ENCODE measurements at places on chromosomes 13 and 19.

- no peak for DNase-seq
These were observed 1745.4 kb downstream of the SLITRK1 start for GRCh38 chr13:82136880-82137279.

DNA sequence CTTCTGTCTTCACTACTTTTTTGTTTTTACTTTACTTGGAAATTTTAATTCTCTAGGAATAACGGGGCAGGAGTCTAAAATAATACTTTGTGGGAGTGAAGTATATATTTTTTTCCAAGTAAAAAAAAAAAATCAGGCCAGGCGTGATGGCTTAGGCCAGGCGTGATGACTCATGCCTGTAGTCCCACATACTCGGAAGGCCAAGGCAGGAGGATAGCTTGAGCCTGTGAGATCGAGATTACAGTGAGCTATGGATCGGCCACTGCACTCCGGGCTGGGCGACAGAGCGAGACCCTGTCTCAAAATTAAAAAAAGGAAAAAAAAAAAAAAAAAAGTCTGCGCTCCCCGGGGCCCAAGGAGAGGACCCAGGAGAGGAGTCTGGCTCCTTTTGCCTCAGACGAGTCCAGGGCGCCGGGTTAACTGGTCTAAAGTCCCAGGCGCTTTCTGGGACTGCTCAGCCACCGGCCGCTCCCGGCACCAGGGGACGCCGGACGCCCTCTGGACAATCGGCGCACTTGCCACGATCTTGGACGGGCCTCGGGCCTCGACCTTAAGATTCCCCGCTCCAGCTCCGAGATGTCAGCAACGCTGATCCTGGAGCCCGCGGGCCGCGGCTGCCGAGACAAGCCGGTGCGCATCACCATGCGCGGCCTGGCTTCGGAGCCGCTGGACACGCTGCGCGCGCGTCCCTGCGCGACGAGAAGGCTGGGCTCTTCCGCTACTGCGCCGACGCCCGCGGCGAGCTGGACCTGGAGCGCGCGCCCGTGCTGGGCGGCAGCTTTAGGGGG, 2.7 kb upstream of the ZFP82 start:
- no peak for DNase-seq

DNA sequence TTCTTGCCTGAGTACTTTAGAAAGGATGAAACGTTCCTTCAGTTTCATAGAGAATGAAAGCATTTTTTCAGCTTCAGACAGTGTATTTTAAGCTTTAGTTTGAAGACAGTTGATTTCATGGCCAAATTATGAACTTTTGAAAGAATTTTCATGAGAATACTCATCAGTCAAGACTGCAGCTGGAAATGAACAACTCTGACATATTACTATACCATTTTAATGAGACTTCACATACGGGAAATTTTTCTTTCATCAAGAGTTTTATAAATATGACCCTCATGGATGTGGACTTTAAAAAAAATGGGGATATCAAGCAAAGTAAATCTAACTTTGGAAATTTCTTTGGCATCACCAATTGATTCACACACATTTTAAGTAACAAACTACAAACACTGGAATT, 6.4 kb downstream of the LATS2 start:
- no peak for DNase-seq

DNA sequence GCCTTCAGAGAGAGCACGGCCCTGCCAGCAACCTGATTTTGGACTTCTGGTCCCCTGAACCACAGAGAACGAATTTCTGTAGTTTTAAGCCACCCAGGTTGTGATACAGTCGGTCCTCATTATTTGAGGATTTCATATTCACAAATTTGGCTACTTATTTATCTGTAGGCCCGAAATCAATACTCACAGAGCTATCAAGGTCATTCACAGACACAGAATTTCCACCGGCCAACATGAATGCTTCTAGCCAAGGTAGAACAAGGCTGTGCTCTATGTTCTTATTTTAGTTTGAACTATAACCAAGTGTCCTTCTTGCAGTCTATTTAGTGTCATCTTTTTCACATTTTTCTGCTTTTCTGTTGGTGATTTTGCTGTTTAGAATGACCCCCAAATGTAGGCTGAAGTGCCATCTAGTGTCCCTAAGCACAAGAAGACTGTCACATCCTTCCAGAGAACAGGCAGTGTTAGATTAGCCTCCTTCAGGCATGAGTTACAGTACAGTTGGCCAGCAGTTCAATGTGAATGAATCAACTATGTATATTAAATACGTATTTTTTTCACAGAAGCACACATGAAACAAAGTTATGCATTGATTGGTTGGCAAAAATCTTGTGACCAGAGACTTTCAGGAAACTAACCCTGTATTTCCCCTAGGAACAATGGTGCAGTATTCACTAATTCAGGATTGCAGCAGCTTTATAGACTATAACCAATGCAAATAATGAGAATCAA, 63.5 kb downstream of the C13orf42 start:
- no peak for DNase-seq

- no peak for DNase-seq
These were observed 5.0 kb upstream of the PTGER1 start for GRCh38 chr19:14479975-14480699.

DNA sequence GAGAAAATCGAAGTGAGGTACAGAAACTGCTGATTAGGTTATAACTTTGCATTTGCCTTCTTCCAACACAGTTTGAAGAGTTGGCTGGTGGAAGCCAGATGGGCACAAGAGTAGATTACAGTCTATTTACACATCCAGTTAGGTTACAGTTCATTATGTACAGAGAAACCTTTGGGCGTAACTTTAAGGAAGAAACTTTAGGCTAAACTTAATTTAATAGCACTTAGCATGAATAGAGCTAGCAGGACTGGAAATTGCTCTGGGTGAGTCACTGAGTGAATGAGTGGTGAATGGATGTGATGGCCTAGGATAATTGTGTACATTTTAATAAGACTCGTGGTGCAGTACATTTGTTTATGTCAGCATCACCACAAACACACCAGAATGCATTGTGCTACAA, 62.9 kb upstream of the KLHL1 start:
- no peak for DNase-seq

DNA sequence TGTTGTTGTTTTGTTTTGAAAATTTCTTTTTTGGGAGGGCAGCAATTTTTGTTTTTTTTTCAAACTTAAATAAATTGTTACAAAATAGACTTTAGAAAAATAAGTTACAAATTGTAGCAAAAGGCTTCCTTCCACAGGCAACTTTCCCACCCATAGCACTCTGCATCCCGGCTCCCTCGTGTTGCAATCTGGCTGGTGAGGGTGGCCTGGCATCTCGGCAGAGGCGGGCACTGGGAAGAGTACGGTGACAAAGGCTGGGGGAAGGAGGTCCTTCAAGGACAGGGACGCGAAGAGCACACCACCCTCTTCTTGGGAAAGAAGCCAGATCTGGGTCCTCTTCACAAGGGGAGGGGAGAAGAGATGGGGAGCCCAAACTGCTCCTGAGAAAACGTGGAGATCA, 379.7 kb downstream of the OLFM4 start:
- no peak for DNase-seq

GRCh38 chr13:29324601-29325000, 270.9 kb downstream of the SLC7A1 start:
- DNase-seq = no peak

DNA sequence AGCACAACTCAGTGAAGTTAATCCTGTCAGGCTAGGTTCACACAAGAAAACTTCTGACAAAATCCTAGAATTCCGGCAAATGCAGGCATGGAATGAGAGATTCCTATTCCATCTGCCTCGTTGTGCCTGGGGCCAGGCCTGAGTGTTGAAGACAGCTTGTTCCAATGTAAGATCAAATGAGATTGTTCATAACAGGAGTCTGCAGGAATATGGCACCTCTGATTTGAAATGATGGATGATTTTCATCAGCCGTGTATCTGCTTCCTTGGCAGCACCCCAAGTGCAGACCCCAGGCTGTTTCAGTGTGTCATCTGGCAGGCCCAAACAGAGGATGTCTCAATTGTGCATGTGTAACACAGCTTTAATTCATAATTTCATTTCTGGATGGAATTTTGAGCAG, 35.3 kb upstream of the SACS start:
- no peak for DNase-seq

GRCh38 chr19:42512130-42512636, 16.1 kb downstream of the CEACAM1 start:
- DNase-seq = no peak

DNA sequence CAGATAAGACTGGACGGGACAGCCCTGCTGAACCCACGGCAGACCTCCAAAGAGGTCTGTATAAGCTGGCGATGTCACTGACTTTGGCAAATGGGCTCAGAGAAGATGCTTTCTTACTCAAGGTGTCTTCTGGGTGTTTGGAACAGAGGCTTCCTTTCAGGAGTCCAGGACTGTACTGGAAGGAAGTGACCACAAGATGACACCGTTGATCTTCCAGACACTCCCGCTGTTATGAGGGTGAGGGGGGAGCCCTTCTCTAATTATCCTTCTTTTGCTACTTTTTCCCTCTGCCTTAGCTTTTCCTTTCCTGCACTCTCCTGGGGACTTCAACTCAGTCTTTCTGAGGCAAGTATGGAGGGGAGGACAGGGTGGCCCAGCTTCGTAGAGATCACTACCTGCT, 65.2 kb upstream of the ZNF599 start:
- no peak for DNase-seq

DNA sequence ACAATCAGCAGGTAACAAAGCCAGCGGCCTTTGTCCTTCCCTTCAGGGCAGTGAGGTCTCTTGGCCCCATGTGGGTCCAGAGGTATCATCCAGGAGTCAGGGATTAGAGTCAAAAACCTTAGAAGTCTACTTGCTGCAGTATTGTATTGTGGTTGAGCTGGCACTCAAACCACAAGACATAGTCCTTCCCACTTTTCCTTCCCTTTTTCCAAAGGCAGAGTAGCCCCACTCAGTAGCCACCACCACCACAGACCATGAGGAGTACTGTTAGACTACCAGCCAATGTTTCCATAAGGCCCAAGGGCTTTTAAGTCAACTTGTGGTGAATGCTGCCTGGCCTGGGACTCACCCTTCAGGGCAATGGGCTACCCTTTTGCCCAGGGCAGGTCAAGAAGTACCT, 27.1 kb upstream of the CCNA1 start:
- DNase-seq = no peak

- no peak for DNase-seq
These were observed at the start of gene MTUS2 for GRCh38 chr13:28820099-28821051. TSS of gene MTUS2 (plus strand) at chr13:28820339.

- no peak for DNase-seq
These were observed 48.0 kb upstream of the ADGRE5 start for GRCh38 chr19:14333101-14333871.

DNA sequence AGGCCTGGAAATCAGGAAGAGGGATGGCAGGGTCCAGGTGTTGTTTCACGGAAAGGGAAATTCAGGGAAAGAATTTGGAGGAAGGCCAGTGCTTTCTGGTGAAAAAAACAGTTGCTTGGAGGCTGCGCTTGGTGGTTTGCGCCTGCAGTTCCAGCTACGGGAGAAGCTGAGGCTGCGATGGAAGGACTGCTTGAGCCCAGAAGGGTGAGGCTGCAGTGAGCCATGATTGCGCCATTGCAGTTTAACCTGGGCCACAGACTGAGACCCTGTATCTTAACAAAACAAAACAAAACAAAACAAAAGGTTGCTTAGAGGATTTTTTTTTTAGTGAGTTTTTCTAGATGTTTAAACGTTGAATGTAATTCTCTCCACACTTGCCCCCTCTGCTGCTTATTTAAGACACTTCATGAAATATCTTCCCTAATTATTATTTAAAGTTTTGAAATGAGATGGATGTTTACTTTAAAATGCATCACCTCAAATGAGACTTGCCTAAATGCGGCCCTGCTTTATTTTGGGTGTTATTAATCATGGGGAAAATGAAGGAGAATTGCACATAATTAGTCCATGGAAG, 75.4 kb upstream of the TRPC4 start:
- no peak for DNase-seq

DNA sequence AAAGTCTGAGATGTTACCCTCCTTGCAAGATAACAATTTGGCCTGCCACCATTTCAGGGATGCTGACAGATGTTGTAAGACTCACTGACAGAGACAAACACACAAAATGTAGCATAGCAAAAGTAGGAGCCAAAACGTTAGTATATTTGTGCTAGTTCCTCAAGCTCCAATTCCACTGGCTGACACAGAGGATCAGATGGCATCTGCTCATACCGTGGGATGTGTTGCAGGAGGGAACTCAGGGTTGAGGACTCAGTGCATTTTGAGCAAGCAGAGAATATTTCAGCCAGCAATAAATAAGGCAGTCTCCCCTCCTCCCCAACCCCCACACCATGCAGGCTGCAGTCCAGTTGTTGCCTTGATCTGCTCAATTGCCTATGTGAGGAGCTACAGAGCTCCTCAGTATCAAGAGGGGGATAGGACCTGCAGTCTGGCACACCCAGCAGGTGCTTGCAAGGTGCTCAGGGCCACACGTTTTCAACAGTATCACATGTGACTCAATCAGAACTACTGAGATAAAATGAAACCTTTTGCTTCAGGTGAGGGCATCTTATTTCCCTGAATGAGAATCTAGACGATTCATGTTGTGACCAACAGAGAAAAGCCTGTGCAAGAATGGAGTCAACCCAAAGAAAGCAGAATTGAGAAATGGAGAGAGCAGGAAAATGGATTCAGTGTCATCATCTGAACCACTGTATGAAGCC, 23.6 kb upstream of the LRCH1 start:
- DNase-seq = no peak

DNA sequence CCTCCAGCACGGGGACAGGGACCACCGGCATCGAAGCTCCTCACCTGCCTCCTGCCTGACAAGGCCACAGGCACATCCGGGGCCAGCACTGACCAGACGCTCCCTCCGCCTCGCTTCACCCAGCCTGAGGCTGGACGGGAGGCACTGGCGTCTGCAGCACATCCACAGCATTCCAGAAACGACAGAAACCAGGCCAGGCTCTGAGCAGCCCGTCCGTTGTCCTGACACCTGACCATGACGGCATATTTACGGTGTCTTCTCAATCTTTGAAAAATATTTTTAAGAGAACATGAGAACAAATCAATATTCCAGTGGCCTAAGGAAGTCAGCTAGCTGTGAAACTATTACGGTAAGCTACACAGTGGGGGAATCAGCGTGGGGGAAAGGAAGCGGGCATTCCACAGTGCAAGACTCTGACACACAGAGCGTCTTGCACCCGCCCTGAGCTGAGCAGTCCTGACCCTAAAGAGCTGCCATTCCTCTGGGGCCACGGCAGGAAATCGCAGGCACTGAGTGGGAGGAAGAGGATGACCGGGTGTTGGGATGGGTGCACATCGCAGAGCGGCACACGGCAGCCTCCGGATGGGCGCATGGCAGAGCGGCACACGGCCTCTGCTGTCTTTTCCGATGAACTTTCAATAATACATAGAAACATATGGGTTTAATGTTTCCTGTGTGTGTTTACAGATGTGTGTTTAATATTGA, 26.8 kb downstream of the RASA3 start:
- no peak for DNase-seq

- DNase-seq = no peak
These were observed 76.0 kb downstream of the KCTD15 start for GRCh38 chr19:33872445-33873320.

Data from thoracic aorta (tissue), 2 donors.